Uterus (tissue), 4 donors: ENCODE measurements at places on chromosomes 13 and 19. TPM values are rescaled to one million over a fixed set of nuclear protein-coding genes. Genes with fewer than 3 reads are reported as not detected.

The MTUS2 gene
- 3.6 TPM for total RNA-seq

The ZNF726 gene
- 0.77 TPM for total RNA-seq

The WTIP gene
- 5.9 TPM for total RNA-seq

The ZFP30 gene
- 5.3 TPM for total RNA-seq

The NEK5 gene
- total RNA-seq: 2.4 TPM

The UGGT2 gene
- total RNA-seq: 142 TPM

The MYO16 gene
- 0.35 TPM for total RNA-seq

The CCL25 gene
- not detected for total RNA-seq

The OR10H1 gene
- not detected for total RNA-seq

The ALG11 gene
- 5.0 TPM for total RNA-seq

The ZSWIM9 gene
- total RNA-seq: 6.8 TPM

The NALCN gene
- total RNA-seq: under 0.01 TPM

The ZNF534 gene
- 0.46 TPM for total RNA-seq

The MRI1 gene
- 49.2 TPM for total RNA-seq

The LPAR2 gene
- total RNA-seq: 3.8 TPM

The DMKN gene
- total RNA-seq: 47.4 TPM

The FARSA gene
- total RNA-seq: 34.9 TPM

The SULT2B1 gene
- not detected for total RNA-seq

The TNPO2 gene
- total RNA-seq: 92.9 TPM

The MISP3 gene
- 23.8 TPM for total RNA-seq

The KLK6 gene
- total RNA-seq: 1.0 TPM

The AMH gene
- 3.5 TPM for total RNA-seq
